Activated CD8-positive, alpha-beta memory T cell treated with anti-CD3 and anti-CD28 coated beads for 48 hours (primary cell): ENCODE measurements at places on chromosomes 6 and 20.
A peak's percentile ranks its signal among the peaks of the same experiment; 100 is the strongest.

DNA sequence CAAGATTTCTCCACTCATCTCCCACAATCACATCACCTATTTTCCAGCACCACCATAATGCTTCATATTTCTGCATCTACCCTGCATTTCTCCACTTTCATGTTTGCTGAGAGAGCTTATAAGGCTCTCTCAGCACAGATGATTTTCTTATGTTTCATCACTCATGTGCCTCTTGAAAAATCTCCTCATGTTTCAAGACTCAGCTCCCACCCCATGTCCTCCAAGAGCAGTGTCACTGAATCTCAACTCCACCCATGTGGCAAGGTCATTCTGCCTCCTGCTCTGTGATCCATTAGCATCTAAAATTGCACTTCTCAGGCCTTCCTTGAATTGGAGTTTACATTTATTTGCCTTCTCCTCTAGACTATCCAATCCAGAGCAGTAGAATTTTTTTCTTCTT lies 178.7 kb upstream of the IRAK1BP1 start:
- no peak for DNase-seq

GRCh38 chr6:100366419-100366818 lies 98.3 kb downstream of the SIM1 start:
- DNase-seq: no peak

- no peak for DNase-seq
Measured at GRCh38 chr6:90297867-90298381, 1.3 kb upstream of the BACH2 start.

DNA sequence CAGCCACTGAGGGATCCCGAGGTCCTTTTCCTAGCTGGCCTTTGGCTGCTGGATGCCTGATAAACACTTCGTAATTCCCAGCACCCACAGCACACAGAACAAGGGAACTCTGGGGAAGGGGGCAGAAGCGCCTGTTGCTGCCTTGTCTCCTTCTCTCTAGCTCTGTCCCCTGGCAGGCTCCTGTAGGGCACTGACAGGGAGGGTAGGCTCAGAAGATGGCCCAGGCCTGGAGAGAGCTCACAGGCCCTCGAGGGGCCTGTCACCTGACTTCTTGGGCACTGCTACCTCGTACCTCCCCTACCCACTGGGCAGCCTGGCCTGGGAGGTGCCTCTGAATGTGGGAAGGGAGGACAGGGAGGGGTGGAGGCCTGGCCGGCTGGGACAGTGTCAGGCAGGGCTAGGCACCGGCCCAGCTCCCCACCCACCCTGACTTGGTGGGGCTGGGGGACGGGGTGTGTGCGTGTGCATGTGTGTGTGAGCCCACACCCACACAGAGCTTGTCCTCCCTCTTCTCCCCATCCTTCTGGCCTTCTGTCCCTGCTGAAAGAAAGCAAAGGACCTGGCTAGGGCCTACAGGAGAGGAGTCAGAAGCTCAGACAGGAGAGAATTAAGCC lies 18.1 kb downstream of the C6orf132 start:
- DNase-seq: no peak

DNA sequence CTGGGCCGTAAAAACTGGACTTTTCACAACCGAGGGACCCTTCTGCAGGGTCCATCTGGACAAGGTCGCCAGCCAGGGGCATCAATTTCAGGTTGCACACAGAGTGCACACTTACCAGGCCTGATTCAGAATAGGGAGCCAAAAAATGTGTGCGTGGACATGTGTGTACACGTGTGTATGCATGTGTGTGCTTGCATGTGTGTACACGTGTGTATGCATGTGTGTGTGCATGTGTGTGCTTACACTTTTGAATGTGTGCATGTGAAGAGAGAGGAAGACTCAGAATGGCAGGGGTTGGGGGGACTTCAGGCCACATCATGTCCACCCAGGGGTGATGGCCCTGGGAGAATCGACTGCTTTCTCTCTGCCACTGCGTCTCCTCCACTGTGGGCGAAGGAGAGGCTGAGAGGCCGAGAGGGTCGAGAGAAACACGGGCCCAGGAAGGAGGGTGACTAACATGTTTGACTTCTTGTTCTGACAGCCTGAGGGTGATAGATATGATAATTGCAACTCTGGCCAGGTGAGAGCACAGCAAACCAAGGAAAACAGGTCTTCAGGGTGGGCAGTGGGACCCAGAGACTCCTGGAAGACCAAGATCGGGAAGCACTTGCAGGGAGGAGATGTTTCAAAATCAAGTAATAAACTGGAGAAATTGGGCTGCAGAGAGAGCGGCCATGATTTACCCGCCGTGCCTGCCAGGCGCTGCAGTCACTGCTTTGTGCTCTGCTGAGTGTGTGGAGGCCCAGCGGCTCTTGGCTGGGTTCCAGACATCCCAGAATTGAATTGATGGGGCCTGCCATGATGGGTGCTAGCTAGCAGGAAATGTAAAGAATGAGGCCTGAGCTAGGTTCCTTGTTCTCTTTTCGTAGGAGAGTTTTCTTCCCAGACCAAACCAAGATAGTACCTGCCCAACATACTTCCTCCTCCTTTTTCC lies 310.8 kb downstream of the QKI start:
- no peak for DNase-seq

GRCh38 chr6:169320013-169320412 lies 66.4 kb upstream of the THBS2 start:
- no peak for DNase-seq

- DNase-seq: no peak
Measured at GRCh38 chr6:29295181-29295585, 6.3 kb upstream of the OR14J1 start.

DNA sequence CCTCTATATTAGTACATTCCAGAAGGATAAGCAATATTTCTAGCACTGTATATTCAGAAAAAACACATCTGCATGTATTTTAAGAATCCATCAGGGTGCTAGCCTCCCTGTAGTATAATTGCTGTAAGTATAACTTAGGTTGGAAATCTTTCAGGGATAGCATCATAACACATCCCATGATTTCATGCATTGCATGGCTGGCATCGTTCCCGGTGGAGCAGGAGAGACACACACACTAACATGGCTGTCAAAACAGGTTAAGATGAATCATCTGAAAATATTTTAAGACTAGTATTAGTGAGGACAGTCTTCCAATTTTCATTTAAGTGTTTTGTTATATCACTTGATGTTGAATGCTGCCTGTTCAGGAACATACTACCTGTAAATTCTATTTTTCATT lies 32.1 kb upstream of the CENPW start:
- no peak for DNase-seq

- no peak for DNase-seq
Measured at GRCh38 chr6:97586344-97586743, 303.3 kb upstream of the MMS22L start.

- DNase-seq: no peak
Measured at GRCh38 chr20:47354714-47355488, 1.6 kb downstream of the ZMYND8 start.

- no peak for DNase-seq
Measured at GRCh38 chr6:88490908-88491264, 324.7 kb upstream of the CNR1 start.

DNA sequence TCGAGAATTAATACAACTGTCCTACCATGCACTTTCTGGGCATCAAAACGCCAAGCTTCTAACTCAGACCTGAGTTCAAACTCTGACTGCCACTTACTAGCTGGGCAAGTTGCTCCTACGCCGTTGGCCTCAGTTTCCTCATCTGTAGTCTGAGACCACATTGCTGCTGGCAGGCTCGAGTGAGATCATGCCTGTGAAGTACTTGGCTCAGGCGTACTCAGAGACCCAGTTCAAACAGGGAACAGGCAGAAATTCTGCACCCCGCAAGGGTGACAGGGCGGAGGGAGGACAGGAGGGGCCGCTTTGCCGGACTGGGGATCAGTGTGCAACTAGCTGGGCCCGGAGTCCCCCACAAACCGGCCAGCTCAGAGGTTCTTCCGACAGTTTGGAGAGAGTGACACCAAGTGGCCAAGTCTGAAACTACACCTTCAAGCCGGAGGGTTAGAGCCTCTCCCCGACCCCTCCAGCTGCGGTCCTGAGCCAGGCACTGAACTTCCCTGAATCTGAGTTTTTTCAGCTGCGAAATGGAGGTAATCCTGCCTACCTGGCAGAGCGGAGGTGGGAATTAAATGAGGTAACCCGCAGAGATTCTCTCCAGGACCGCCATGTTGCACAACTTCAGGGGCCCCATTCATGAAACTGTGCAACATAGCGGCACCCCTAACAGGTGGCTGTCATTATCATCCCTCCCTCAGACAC lies 46.0 kb upstream of the PTPN1 start:
- DNase-seq: peak; percentile 32

DNA sequence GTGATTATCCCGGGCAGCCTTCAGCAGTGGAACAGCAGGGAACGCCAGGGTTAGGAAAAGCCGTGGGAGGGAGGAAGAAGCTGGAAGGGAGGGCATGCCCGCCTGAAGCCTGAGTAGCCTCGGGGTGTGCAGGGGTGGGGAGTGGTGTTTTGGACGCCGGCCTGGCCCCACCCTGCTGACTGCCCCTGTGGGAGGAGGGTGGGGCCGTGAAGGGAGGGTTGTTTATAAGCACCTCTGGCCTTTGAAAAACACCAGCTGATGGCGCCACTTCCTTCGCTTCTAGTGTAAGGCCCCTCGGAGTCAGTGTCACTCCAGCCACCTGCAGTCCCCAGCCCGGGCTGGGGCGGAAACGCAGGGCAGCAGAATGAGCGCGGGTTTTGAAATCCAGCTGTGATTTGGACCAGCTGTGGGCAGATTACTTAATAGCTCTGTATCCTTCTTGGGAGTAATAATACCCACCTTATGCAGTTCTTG lies 52.8 kb upstream of the BMP6 start:
- no peak for DNase-seq

GRCh38 chr6:2229039-2229438 lies 16.4 kb downstream of the GMDS start:
- DNase-seq: no peak

- no peak for DNase-seq
Measured at GRCh38 chr6:169921217-169921616, 169.8 kb downstream of the ERMARD start.

DNA sequence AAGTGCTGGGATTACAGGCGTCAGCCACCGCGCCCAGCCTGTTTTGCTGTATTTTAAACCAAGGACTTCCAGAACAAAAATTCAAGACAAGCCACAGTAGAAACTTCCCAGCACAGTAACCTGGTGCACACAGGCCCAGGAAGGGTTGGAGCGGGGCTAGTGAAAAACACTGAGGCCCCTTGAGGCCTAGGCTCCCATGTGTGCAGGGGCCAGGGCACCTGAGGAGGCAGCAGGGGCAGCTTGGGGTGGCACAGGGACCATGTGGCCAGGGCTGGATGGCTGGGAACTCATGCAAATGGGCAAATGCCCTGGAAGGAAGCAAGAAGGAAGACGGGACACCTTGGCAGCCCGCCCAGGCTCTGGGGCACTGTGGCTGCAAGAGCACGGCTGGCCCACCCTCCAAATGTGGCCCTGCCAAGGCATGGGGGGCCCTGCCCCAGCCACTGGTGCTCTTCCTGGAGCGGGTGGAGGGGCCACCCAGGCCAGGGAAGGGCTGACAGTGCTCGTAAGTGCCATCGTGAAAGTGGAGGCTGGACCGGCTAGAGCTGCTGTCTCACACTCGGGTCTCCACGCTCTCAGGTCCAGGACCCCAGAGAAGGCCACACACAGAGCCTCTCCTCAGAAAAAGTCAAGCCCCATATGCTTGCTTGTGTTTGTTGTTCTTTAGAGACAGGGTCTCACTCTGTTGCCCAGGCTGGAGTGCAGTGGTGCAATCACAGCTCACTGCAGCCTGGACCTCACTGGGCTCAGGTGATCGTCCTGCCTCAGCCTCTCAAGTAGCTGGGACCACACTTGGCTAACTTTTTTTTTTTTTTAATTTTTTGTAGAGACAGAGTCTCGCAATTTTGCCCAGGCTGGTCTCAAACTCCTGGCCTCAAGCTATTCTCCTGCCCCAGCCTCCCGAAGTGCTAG lies 10.3 kb downstream of the SLC2A4RG start:
- DNase-seq: no peak

GRCh38 chr6:150600301-150601017 lies 774 bp downstream of the PLEKHG1 start:
- peak; percentile 26 for DNase-seq

DNA sequence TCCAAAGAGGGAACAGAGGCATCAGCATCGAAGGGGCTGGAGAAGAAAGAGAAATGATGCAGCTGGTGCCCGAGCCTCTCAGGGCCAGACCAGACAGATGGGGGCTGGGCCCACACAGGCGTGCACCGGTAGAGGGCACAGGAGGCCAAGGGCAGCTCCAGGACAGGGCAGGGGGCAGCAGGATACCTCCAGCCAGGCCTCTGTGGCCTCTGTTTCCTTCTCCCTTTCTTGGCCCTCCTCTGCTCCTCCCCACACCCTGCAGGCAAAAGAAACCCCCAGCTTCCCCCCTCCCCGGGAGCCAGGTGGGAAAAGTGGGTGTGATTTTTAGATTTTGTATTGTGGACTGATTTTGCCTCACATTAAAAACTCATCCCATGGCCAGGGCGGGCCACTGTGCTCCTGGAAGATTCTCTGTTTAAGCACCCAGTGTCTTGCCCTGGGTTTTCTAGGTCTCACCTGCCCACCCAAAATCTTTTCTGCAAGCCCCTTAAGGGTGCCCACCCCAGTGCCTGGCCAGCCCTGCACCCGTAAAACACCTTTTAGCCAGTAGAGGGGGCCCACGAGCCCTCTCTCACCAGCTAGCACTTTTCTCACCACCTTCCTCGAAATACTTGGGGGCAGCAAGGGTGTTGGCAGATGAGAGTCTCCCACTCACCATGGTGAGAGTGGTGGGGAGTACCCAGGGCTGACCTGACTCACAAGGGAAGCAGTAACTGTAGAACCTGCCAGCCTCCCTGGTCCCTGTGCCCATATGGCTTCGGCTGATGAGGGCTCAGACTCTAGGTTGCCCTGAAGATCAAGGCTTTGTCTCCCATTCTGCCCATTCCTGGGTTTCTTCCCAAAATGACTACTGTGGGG lies 35.7 kb upstream of the ID1 start:
- no peak for DNase-seq

- no peak for DNase-seq
Measured at GRCh38 chr6:116413357-116413756, 42.6 kb downstream of the DSE start.

DNA sequence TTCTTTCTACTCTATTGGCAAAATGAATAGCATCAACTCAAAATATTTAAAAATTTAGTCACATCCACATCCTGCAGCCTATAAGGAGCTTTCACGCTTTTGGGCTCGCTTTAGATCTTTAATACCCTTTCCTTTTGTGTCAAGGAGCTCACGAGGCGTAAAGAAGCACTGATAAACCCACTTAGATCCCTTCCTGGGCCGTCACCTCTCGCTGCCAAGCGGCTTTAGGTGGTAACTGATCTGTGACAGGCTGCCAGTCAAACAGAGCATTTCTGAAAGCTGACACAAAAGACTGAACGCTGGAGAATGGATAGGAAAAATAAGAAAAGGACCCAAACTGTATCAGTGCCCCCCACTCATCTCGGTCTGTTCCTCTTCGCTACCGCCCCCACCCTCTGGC lies 385.7 kb upstream of the MMS22L start:
- DNase-seq: no peak

- DNase-seq: no peak
Measured at GRCh38 chr20:19976595-19977372, 40.4 kb upstream of the NAA20 start.
